PC-3 (cell line): ENCODE measurements at places on chromosomes 5 and 9. TPM values are rescaled to one million over a fixed set of nuclear protein-coding genes. Genes with fewer than 3 reads are reported as not detected.

Gene PCDHA13
- total RNA-seq: 3.2 and 6.2 TPM in 2 replicates

Gene PCDHA4
- 1.5 and 1.6 TPM in 2 replicates for total RNA-seq

GRCh38 chr9:125644819-125645507, 62.0 kb downstream of the MAPKAP1 start:
- H3K4me3 ChIP-seq: no peak overlapping the region
- DNase-seq: no peak
- H3K4me1 ChIP-seq: peaks cover 18% of the 10 kb centered on the region
- H3K27me3 ChIP-seq: no peaks in the 10 kb centered on the region

Gene FGF1
- total RNA-seq: 1.5 and 9.7 TPM in 2 replicates

Gene PITX1
- 40.8 and 69.0 TPM in 2 replicates for total RNA-seq

DNA sequence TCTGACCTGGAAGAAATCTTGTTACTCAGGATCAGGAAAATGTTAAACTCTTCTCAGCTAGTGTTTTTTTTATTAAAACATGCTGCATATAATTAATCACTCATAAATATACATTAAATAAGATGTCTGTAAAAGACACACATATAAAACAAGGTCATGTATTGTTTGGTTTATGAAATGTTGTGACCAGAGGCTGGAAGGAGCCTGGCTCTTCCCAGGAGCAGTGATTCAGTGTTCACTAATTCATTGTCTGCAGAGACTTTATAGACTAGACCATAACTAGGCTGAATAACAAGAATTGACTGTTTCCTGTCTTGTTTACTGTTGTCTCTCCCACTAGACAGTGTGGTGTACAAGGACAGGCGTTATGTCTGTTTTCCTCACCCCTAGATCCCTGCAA, 49.1 kb upstream of the ANKRD55 start:
- 0 out of 2 replicates have a peak overlapping the region, but pooled peaks have one; percentile 43 for H3K27ac ChIP-seq
- H3K36me3 ChIP-seq: no peaks in the 10 kb centered on the region
- DNase-seq: peak; percentile 53
- H3K4me3 ChIP-seq: no peak overlapping the region
- H3K27me3 ChIP-seq: no peaks in the 10 kb centered on the region
- H3K4me1 ChIP-seq: peaks cover 30% of the 10 kb centered on the region

- no peak overlapping the region for H3K4me3 ChIP-seq
- H3K27ac ChIP-seq: no peak overlapping the region
- no peaks in the 10 kb centered on the region for H3K27me3 ChIP-seq
- H3K4me1 ChIP-seq: no peaks in the 10 kb centered on the region
- DNase-seq: peak; percentile 32
- H3K36me3 ChIP-seq: no peaks in the 10 kb centered on the region
These were observed 1568.5 kb upstream of the WWC1 start for GRCh38 chr5:166722939-166723338.

DNA sequence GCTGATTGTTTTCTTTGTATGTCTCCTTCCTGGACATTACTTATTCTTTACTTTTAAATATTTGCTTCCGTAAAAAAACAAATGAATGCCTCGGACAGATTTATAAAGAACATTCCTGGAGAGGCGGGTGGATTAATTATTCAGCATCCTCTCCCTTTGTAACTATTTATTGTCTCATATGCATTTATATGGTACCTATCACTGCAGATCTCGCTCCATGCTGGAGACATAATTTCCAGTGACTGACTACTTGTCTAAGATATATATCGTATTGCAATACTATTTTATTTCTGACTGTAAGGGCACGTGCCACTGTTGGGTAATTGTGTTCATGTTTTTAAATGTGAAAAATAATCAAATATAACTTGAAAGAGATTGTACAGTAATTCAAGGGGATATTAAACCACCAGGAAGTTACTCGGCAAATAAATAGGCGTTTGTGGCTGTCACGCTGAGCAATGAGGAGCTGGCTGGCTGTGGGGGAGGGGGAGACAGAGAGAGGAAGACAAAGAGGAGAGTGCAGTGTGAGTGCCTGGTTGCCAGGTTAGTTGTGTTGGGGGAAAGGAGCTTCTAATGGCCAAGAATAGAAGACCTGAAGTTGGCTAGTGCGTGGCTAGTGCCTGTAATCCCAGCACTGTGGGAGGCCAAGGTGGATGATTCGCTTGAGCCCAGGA, 131.8 kb upstream of the GABRP start:
- no peaks in the 10 kb centered on the region for H3K4me1 ChIP-seq
- DNase-seq: no peak
- H3K27ac ChIP-seq: no peak overlapping the region
- no peaks in the 10 kb centered on the region for H3K36me3 ChIP-seq
- H3K27me3 ChIP-seq: peaks cover 30% of the 10 kb centered on the region
- no peak overlapping the region for H3K4me3 ChIP-seq

Gene SERF1B
- 52.0 and 59.6 TPM in 2 replicates for total RNA-seq

GRCh38 chr5:138952962-138953361, 77.8 kb upstream of the LRRTM2 start:
- H3K4me1 ChIP-seq: no peaks in the 10 kb centered on the region
- no peak for DNase-seq
- no peak overlapping the region for H3K27ac ChIP-seq
- no peaks in the 10 kb centered on the region for H3K27me3 ChIP-seq
- no peaks in the 10 kb centered on the region for H3K36me3 ChIP-seq
- no peak overlapping the region for H3K4me3 ChIP-seq

Gene CER1
- not detected in 2 replicates for total RNA-seq

GRCh38 chr9:119634006-119634405, 264.8 kb upstream of the BRINP1 start:
- H3K27ac ChIP-seq: no peak overlapping the region
- H3K4me3 ChIP-seq: no peak overlapping the region
- H3K36me3 ChIP-seq: no peaks in the 10 kb centered on the region

Gene PLAC8L1
- total RNA-seq: 0.95 TPM in 1 of 2 replicates, not detected in the other
